GM06990 (cell line): ENCODE measurements at places on chromosomes 4 and X.

DNA sequence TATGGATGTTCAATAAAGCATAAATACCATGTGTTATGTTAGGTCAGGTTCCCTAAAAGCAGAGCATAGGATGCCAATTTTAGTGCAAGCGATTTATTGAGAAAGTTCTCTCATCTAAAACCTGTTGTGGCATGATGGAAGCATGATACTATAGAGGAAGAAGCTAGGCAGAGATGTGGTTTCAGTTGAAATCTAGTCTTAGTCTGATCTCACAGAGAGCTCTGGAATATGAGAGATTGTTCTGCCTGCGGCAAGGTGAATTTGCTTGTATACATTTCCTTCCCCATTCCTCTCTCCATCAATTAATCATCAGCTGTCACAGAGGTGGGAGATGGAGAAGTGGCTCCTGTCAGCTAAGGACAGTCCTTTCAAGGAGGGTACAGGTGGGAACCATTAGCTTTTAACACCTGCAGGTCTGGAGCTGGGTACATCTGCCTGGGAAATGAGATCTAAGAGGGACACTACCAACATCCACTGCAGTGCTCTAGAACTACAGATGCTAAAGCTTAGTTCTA lies 252.4 kb downstream of the CFAP299 start:
- DNase-seq = no peak

DNA sequence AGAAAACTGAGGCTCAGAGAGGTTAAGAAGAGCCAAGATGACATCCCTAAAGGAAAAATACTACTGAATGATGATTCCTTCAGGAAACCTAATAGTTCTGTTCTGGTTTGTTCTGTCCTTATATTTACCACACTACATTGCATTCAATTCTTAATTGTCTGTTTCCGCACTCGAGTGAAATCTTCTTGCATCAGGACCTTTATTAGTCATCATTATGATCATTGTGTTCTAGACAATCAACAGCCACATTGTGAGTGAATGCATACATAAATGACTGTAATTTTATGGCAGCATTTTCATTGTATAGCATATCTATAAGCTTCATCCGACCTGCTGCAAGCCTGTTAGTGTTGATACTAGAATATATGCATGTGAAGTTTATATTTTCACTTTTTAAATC lies 156.7 kb upstream of the FAM241A start:
- no peak for DNase-seq

- DNase-seq = no peak
Observed at GRCh38 chr4:172631832-172632231, 536.8 kb upstream of the GALNT7 start.

DNA sequence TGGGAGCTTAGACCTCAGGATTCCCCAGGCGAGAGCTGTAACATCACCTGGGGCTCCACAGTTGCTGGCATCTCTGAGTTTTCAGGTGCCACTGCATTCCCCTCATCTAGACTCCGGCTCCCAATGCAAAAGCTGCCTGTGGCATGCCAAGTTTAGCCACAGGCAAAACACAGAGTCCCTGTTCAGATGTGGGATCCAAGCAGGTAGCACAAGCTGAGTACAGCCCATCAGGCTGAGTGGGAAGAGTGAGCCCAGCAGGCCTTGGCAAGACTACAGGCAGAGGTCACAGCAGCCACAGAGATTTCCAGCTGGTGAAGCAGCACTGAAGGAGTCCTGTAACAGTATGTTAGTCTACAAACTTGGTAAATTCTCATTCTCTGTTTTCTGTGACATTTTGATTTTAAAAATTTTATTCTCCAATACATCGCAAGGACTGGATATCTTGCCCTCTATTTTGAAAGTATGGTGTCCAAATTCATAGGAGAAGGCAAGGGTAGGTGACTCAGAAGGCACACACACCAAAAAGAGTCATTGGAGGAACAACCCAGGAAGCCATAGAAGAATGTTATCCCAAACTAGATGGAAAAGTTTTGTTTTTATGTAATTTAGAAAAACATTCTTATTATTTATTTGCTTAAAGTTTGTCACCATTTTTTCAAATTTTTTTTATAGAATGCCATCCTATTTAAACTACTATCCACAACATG lies 13.6 kb upstream of the CXCL2 start:
- no peak for DNase-seq

DNA sequence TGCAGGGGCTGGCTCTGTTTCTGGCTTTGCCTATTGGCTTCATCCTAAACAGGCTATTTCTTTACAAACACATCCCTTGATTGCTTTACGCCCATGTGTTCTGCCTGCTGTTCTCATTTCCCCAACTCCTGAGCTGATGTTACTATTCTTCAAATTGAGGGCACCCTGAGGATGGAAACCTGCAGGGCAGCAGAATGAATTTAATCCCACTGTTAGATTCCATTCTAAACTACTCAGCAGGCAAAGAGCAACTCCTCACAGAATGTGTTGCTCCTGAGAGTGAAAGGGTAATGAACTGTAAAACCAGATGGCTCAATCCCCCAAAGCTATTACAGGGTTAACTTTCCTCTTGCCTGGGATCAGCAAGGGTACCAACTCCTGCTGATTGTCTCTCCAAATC lies 75.7 kb downstream of the ANKRD50 start:
- DNase-seq = no peak

GRCh38 chr4:40269133-40269532 lies 66.0 kb upstream of the CHRNA9 start:
- no peak for DNase-seq

- DNase-seq = no peak
Observed at GRCh38 chr4:116561768-116562167, 523.6 kb downstream of the TRAM1L1 start.

DNA sequence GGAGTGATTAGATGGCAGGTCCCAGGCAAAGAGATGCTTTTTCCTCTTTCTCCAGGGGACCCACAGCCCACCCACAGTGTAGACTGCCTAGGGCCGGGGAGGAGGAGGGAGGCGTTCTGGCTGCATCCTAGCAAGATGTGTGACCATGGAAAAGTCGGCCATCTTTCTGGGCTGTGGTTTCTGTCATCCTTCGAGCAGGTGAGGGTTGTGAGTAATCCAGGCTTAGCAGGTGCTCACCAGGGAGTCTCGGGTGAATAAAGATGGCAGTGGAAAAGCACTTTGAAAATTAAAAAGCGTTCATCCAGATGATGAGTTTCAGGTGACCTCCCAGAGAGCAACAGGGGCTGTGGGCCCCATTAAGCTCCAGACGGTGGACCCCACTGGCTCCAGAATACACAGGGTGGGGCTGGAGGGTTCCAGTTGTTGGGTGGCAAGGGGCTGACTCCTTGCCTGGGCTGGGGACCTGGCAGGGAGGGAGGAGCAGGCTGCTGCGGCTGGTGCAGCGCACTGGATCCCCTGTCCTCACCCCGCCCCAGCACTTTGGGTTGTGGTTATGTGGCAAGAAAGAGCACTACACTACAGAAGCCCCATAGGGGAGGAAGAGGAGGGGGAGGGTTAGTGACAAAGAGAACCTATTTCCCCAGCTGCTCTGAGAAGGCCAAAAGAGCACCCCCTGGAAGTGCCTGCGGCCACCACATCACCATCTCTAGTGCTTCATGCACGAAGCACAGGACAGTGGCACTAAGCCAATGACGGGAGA lies 23.7 kb downstream of the ELF4 start:
- peak; percentile 80 for DNase-seq

DNA sequence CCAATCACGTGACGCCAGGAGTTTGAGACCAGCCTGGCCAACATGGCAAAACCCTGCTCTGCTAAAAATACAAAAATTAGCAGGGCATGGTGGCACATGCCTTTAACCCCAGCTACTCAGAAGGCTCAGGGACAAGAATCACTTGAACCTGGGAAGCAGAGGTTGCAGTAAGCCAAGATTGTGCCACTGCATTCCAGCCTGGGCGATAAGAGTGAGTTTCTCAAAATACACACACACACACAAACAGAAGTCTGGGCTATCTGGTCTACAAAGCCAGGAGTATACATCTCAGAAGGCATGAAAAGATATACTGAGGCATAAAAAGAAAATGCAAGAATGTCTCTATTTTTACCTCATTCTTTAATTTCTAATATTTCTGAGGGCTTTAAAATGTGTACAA lies 11.3 kb downstream of the YTHDC1 start:
- DNase-seq = no peak

DNA sequence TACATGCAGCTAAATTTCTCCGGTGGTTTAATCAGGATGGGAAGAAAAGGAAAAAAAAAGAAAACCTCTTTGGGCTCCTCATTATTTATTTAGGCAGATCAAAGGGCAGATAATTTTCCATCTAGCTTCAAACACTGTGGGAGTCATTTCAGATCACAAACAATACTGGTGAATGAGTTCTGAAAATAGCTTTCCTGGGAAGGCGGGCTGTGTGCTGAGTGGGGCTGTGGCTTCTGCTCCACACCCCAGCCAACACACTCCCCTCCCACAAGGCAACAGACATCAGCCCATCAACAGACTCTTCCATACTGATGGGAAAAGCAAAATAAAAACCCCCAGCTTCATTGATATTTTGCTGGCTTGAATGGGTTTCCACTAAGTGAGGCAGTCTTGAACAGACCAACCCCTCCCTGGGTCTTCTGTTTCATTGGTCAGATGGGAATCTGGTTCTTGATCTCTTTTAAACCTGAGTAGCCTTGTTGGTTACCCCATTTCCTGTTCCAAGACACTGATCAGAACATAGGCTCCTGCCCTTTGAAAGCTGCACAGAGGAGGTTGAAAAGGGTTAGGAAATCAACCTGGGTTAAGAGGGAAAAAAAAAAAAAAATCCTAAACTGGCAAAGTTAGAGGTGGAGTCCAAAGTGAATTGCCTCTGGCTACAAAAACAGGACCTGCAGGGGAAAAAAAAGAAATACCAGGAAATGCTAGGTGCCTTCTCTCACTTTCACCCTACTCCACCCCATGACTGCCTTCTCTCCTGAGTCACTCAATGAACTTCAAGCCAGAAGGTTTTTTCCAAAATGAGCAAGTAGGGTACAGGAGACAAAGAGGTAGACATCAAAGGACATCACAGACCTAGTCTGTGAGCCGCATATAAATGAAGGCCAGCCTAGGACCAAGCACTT lies 20.0 kb downstream of the AMOT start:
- no peak for DNase-seq

DNA sequence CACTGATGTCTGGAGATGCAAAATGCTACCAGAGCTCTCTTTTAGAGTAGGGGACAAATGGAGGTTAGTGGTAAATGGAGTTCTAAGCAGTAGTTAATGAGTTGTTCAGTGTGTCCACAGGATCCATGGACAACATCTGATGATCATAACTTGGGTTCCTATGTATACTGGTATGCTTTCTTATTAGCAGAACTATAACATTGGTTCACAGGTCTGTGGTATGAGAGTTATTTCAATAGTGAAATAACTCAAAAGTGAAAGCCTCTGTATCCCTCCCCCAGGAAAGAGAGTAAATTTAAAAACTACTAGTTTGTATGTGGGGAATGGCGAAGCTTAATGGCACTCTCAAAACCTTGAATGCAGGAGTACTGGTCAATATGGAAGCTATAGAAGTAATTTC lies 363.5 kb upstream of the EMCN start:
- no peak for DNase-seq

GRCh38 chrX:39301036-39301435 lies 499.8 kb downstream of the MID1IP1 start:
- DNase-seq = no peak

GRCh38 chr4:174036576-174036975 lies 246.9 kb downstream of the FBXO8 start:
- DNase-seq = no peak

GRCh38 chr4:129788486-129788885 lies 692.5 kb downstream of the C4orf33 start:
- no peak for DNase-seq

GRCh38 chr4:108512615-108513505 lies 107.5 kb upstream of the RPL34 start:
- DNase-seq = no peak

- no peak for DNase-seq
Observed at GRCh38 chr4:100511896-100512295, 5.9 kb downstream of the EMCN start.

DNA sequence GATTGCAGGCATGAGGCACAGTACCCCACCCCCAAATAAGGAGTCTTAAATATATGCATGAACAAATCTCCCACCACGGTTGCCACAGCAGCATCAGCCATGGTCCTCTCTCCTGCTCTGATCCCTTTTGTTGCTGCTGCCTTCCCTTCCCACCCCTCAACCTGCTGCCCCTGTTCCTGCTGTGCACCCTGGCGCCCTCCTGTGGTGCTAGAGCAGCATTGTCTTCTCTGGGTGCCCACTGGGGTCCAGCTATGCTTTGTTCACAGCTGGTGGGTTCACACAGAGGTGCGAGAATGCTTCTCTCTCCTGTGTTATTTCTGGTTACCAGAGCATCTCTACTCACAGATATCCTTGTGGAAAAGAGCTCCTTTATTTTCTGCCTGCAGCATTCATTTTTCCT lies 116.2 kb downstream of the GATB start:
- no peak for DNase-seq

DNA sequence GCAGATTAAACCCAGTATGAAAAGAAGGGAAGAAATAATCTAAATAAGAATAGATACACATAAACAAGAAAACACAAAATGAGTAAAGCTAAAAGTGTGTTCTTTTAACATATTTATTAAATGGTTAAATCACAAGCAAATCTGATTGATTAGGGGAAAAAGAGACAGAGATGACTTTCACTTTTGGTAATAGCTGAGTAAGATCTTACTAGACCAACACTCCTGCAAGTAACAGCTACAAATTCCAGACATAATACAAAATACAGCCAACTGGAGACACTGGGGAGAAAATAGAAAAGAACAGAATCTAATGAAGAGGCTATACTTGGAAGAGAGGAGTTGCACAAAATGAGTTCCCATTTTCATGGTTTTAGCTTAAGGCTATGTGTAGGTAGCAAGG lies 33.5 kb downstream of the OR13H1 start:
- no peak for DNase-seq

- DNase-seq = no peak
Observed at GRCh38 chr4:6473264-6474052, 1.0 kb upstream of the PPP2R2C start.

- no peak for DNase-seq
Observed at GRCh38 chr4:81740487-81740886, 268.8 kb upstream of the RASGEF1B start.

DNA sequence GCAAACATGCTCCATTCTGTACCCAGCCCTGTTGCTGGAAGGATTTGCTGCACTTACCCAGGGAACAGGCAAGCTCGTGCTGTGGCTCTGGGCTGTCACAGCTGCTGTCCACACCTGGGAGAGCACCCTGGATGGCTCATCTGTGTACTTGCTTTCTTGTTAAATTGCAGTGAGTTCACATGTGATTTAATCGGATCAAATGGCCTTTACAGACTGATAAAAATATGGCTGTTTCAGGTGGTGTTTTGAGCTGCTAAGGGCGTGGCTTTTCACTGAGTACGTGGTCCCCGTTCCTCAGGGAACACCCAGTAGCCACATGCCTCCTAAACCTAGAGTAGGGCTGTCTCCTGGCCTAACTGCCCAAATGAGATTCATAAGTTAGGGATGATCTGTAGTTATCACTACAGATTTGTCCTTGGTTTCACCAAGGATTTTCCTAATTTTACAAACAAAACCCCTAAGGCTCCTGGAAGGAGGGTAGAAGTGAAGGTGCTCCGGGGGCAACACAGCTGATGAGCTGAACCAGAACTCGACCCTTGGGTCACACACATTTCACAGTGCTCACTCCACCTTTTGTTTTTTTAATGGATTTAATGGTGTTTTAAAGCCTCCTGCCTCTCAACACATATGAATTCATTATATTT lies 13.7 kb downstream of the KLKB1 start:
- DNase-seq = no peak
